Trophoblast cell (in vitro differentiated cells and primary cell): ENCODE measurements at places on chromosomes 6 and 20.

DNA sequence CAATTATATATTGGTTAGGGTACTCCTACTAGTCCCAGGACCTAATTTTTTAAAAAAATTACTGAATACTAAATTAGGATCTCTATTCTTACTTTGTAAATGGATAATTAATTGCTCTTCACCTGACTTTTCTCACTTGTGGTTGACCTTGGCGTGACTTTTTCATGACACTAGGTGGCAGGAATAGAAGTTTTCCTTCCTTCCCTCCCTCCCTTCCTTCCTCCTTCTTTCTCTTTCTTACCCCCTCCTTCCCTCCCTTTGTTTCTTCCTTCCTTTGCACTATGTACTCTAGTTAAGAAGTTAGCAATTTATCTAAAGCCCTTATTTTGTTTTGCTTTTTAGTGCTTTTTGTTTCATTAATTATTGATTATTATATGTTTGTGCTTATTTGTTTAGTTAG lies 20.4 kb upstream of the HBS1L start:
- no peak for DNase-seq

DNA sequence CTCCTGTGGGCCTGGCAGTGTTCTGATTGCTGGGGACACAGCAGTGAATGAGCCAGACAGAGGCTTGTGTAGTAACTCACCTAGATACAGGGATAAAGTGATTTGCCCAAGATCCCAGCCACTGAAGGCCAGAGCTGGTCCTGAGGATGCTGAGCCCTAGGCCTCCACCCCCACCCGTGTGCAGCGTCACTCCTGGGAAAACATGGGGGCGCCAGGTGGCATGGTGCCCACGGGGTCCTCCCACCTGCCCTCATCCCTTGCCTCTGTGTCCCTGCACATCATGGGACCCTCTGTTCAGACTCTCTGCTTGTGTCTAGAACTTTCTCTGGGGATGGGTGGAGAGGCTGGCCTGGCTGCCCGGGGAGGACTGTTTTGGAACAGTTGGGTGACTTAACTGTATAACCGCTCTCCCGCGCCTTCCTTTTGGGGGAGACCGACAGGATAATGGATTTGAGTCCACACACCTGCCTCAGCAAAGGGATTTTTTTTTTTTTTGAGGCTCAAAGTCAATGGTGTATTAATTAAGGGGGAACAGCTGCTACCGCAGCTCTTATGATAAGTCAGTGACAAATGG lies 19.6 kb downstream of the LEMD2 start:
- DNase-seq = no peak

- DNase-seq = no peak
Measured at GRCh38 chr6:40588480-40588879, 1.3 kb upstream of the LRFN2 start.

- no peak for DNase-seq
Measured at GRCh38 chr6:18302561-18303439, 38.5 kb upstream of the DEK start.

- DNase-seq = peak; percentile 54
Measured at GRCh38 chr6:22025468-22026163, 271.2 kb downstream of the PRL start.
